ENCODE measurements at places on chromosomes 1 and 21. TPM values are rescaled to one million over a fixed set of nuclear protein-coding genes. Genes with fewer than 3 reads are reported as not detected.

Gene DYNLT4
- 2.2 TPM for polyA plus RNA-seq

Gene RCSD1
- not detected for polyA plus RNA-seq

Gene TAF5L
- polyA plus RNA-seq = 5.4 TPM

GRCh38 chr1:179966551-179966950 is 11.9 kb downstream of the CEP350 start:
- no peak for DNase-seq

Gene SOX13
- polyA plus RNA-seq = 24.6 TPM

DNA sequence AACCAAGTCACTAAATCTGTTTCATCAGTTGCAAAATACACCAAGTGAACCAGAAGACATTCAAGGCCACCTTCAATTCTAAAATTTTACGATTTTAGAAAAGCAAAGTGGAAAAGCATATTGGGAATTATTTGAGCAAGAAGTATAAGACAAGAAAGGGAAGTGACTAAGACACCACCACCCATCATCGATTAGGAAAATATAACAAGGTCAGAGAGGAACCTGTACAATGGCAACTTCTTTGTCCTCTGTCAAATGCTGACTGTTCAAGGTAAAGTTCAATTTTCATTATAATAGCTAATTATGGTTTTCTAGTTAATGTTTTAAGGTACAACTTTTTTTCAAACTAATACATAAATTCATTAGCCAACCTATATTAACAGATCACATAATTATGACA is 10.8 kb downstream of the FRRS1 start:
- DNase-seq = no peak

GRCh38 chr1:94925561-94926125 is 1.3 kb downstream of the CNN3 start:
- peak; percentile 80 for DNase-seq

GRCh38 chr1:229817936-229818335 is 191.9 kb downstream of the URB2 start:
- DNase-seq = no peak

DNA sequence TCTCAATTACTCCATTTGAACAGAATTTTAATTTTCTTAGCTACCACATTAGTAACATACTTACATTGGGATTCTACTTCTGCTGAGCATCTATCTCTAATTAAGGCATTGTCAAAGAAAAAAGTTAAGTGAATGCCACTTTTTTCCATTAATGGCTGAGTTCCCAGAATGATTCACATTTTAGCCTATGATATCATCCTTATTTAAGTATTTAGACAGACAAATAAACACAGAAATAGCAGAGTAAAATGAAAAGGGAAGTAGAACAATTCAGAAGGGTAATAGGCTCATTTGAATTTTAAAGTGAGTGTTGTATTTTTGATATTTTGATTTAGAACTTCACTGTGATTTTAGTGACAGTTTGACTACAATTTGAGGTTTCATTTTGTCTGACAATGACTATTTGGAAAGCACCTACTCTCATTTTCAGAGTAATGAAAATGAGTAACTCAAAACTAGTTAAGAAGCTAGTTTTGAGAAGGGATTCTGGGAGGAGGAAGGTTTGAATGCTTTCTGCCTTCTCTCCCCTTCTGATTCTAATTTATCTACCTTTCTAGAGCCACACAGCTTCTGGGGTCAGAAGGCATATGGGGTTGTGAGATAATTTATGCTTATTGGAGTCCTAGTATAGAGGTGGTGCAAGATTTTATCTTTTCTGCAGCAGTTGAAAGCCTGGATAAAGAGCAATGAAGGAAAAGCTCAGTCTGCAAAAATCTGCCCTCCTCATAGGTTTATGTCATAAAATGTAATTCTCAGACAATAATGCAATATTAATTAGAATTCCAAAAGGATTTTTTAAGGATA is 15.5 kb downstream of the LYPLAL1 start:
- no peak for DNase-seq

Gene HSPG2
- polyA plus RNA-seq = 91.2 TPM

Gene FCMR
- 0.88 TPM for polyA plus RNA-seq

DNA sequence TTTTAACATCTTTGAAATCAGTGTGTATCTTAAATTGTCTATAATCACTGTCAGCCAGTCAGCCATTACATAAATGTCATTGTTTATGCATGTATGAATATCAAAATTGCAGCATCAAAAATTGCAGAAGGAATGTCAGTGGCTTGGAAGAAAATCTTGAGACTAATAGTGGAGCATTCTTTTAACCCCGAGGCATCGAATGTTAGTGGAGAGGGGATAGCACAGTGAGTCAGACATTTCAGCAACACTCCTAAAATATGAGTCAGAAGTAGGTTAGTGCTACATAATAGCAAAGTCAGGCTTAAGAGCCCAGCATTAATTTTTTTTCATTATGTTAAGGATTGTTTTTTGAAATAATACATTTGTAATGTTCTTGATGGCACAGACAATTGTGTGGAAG is 45.5 kb downstream of the SNRPE start:
- peak; percentile 50 for DNase-seq

DNA sequence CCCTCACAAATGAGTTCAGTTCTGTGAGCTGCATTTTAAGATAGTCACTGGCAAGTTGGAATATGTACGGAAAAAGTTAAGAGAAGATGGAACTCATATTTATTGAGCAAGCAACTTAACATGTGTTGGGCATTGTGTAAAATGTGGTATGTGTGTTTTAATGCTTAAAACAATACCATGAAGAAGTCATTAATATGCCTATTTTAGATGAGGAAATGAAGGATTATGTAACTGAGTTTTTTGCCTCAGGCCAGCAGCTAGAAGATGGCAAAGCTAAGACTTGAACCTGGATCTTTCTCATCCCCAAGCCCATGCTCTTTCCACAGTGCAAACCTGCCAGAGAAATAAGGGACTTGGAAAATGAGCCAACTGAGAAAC is 48.9 kb downstream of the SPATA46 start:
- no peak for DNase-seq

Gene MAP3K21
- 2.1 TPM for polyA plus RNA-seq

Gene FCRL6
- polyA plus RNA-seq = not detected

- DNase-seq = peak; percentile 58
Measured at GRCh38 chr1:13725714-13726175, 25.8 kb downstream of the PRDM2 start.

DNA sequence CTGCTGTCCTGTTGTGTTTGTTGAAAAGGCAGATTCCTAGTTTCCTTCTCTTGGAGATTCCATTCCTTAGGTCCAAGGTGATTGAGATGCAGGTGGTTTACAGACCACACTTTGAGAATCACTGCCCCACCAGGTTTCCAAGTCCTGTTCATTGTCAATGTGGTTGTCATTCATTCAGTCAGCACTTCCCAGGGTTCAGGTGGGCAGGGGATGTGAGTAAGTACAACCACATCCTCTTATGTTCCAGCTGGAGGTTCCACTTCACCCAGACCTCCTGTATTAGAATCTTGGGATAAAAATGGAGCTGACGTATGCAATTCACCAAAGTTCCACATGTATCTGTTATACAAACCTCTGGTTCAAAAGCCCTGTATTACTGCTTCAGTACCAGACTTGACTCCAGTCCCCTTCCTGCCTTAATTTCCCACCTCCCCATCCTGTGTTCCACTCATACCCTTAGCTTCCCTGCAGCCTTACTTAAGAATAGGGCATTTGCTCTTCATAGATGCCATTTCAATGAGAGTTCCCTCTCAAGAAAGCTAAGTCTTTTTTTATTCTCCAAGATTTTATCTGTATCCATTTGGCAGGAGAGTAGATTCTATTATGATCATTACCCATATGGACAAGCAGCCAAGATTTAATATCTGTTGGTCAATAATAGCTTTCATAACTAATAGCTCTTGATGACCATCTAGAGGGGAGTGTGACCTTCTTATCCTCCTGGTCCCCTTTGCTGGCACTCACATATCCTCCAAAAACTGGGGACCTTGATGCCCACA is 46.0 kb upstream of the CAMK1G start:
- no peak for DNase-seq

DNA sequence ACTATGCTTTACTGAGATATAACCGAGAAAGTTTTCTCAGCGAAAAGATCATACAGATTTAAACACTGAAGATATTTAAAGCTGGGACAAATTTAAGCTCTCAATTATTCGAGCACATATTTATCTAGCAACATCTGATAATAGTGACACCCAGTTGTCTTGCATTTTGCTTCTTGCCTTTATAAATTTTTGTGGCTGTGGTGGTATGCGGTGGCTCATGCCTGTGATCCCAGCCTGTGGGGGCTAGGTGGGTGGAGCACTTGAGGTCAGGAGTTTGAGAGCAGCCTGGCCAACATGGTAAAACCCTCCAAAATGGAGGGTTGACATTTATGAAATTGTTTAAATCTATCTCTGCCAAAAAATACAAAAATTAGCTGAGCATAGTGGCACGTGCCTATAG is 312.2 kb downstream of the SPATA17 start:
- no peak for DNase-seq

Gene MANEAL
- 3.5 TPM for polyA plus RNA-seq

Gene KCND3
- polyA plus RNA-seq = 1.1 TPM

DNA sequence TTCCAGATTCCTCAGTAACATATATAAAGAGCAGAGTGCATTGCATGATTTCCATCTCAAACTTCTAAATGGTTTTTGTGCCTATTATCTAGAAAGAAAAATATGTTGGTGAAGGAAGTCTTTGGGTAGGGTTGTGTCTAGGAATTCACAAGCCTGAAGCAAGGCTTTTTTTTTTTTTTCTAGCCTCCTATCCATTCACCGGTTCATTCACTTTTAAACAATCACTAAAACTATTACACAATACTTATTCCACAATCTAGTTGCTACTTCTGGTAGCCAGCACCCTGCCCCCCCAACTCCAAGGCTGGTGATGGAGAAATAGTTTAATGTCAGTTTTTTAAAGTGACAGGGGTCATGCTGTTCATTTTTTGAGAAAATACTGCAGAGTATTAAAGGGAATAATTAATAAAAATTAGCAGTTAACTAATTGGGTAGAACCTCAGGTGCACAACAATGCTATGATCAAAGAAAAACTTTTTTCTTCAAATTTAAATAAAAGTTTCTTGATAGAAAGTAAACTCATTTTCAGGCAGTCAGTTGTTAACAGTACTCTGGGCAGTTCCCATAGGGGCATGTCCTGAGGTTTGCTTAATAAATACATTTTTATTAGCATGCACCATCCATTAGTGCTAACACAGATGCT is 10.9 kb downstream of the IRF2BP2 start:
- DNase-seq = peak; percentile 27

- no peak for DNase-seq
Measured at GRCh38 chr1:227416156-227416830, 98.0 kb upstream of the CDC42BPA start.

GRCh38 chr1:212651521-212651920 is 43.0 kb downstream of the ATF3 start:
- no peak for DNase-seq

DNA sequence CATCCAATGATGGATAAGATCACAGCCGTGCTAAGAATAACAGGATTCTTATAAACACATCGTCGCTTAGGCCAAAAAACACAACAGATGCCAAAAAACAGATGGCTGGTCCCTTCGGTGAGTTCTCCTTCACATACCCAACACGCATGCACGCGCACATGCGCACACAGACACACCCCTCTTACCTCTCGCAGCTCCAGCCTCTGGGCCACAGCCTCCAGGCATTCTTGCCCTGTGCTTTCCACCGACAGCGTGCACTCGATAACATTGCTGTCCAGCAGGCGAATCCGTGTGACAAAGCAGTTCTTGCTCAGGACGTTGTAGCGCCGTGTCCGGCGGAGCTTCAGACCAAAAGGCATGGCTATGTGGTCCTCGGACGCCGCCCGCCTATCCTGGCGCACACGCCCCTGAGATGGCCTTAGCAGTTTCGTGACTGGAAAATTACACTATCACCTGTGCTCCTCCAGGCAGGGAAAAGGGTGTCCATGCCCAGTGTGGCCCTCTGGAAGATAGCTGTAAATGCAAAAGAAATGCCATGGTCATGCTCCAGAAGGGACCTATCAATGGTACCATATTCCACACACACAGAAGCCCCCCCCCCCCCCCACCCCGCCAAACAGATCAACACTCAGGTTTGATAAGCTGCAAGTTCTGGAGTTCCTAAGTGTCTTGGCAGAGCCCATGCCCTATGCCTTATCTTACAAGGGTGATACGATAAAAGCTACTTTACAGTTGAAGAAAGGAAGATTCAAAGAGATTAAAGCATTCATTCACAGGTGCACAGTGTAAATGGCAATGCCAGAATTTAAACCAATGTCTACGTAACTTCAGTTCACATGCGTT is 86.7 kb downstream of the PTPN14 start:
- no peak for DNase-seq

- no peak for DNase-seq
Measured at GRCh38 chr1:70720521-70720920, 309.5 kb downstream of the CTH start.

- DNase-seq = no peak
Measured at GRCh38 chr1:67084765-67085318, 30.9 kb upstream of the SLC35D1 start.

DNA sequence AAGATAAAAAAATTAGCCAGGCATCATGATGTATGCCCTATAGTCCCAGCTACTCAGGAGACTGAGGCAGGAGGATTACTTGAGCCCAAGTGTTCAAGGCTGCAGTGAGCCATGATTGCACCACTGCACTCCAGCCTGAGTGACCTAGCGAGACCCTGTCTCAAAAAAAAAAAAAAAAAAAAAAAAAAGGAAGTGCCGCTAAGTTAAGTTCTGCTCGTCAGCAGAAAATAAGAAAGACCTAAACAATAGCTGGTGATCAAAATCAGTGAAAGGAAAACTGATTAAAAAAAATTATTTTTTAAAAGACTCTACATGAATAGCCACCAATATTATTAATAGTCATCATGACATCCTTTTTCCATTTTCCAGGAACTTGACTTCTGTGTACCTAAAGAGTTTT is 44.2 kb upstream of the MTR start:
- no peak for DNase-seq

DNA sequence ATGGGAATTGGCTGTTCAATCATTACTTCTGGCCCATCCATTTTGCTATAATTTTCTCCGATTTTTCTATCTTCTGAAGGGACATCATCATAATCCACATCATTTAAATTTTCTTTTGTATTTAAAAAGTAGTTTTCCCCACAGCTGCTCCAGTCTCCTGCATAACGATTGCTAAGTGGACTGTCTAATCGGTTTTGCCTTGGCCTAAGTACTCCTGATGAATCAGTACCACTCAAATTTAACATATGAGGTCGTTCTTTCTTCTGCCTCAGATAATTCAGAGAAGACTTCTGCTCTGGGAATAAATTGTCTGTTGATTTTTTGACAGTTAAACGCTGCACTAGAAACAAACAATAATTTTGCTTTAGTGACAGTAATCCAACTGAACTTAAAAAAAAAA is 41.9 kb downstream of the SYDE2 start:
- no peak for DNase-seq

DNA sequence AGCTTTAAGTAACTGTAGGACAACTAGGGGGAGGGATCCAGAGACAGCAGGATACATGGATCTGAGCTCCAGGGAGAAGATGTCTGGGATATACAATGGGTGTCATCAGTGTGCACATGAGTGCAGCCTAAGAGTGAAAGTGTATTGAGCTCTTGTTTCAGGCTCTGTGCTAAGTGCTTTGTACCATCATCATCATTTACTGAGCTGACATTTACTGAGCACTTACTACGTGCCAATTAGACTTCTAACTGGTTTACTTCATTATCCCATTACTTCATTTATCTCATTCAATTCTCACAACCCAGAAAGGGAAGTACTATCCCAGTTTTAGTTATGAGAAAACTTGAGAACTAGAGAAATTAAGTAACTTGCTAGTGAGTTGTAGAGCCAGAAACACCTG is 4.5 kb upstream of the KDM4A start:
- DNase-seq = no peak

GRCh38 chr1:13812456-13813397 is 112.7 kb downstream of the PRDM2 start:
- no peak for DNase-seq

- DNase-seq = no peak
Measured at GRCh38 chr1:234928642-234929041, 200.0 kb downstream of the TOMM20 start.

Gene NTMT2
- not detected for polyA plus RNA-seq

Gene SLC6A9
- 24.9 TPM for polyA plus RNA-seq

Data from hepatocyte (in vitro differentiated cells).